ENCODE measurements at places on chromosomes 4 and X. TPM values are rescaled to one million over a fixed set of nuclear protein-coding genes. Genes with fewer than 3 reads are reported as not detected.

The CT45A5 gene
- total RNA-seq, result not detected

The SSX4 gene
- total RNA-seq, result not detected

The FANCB gene
- total RNA-seq, result 2.7 TPM

The PAGE5 gene
- total RNA-seq, result not detected

The F8A3 gene
- 2.8 TPM for total RNA-seq

The GLRA3 gene
- not detected for total RNA-seq

The PLXNB3 gene
- 13.5 TPM for total RNA-seq

The SMARCA1 gene
- 1.7 TPM for total RNA-seq

The MPP1 gene
- 11.8 TPM for total RNA-seq

The HSFX2 gene
- total RNA-seq, result not detected

The MAGEA2 gene
- not detected for total RNA-seq
